A172 (cell line): ENCODE measurements at places on chromosomes 4 and X.

DNA sequence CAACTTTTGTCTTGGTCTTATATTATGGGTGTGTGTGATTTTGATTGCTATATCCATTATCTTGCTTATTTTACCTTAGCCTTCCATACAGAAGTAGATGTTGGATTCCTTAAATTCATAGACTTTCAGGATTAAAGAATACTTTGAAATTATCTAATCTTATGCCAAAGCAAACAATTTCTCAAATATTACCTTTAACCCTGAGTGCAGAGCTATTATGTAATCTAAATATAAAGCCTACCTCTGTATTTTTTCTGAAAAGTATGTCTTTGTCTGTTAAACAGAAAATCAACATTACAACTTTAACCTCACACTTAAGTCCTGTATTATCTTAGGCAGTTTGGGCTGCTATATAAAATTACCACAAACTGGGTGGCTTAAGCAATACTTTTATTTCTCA, 782.5 kb downstream of the STIM2 start:
- no peak for DNase-seq

DNA sequence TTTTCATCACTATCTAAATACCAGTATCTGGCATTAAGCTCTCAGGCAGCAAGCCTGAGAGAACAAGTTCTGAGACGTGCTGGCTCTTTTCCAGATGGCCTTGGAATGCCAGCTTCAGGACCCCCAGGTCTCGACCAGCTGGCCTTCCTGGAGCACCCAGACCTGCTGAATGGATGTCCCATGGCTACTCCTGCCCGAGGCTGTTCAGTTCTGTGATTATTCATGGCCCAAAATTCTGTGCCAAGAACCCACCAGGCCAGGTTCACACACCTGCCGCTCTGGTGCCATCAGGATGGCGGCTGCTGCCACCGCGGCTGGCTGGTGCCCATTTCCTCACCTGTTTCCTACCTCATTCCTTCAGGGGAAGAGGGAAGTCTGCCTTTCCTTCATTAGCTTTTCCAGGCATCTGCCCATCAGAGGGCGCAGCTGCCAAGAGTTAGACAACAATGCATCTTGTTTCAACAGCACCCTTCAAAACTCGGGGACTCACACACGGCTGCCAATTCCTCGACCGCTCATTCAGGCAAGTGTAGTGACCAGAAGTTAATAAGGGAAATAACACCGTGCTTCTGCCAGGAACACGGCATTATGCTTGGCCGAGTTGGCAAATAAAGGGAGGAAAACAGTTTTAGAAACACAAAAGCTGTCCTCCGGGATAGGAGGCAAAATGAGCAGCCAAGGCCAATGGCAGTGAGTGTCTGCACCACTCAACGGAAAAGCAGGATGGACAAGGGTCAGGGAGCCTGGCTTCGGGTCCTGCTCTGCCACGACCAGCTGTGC, 173.8 kb downstream of the NSUN7 start:
- DNase-seq: no peak

DNA sequence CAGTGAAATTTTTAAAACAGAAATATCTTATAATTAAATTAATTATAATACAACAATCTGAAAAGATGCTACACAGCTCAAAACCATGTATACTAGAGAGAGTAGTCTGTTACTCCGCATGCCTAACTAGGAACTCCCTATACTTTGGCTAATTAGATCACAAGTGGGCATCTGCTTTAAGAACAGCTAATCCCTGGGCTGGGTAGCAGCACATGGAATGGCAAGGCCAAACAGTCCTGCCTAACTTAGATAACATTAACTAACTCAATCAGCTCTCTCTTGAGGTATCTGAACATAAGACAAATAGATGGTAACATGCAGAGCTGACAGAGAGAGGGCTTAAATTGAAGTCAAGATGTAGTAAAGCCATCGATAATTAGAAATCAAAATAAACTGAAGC, 9.9 kb downstream of the CHIC2 start:
- no peak for DNase-seq

DNA sequence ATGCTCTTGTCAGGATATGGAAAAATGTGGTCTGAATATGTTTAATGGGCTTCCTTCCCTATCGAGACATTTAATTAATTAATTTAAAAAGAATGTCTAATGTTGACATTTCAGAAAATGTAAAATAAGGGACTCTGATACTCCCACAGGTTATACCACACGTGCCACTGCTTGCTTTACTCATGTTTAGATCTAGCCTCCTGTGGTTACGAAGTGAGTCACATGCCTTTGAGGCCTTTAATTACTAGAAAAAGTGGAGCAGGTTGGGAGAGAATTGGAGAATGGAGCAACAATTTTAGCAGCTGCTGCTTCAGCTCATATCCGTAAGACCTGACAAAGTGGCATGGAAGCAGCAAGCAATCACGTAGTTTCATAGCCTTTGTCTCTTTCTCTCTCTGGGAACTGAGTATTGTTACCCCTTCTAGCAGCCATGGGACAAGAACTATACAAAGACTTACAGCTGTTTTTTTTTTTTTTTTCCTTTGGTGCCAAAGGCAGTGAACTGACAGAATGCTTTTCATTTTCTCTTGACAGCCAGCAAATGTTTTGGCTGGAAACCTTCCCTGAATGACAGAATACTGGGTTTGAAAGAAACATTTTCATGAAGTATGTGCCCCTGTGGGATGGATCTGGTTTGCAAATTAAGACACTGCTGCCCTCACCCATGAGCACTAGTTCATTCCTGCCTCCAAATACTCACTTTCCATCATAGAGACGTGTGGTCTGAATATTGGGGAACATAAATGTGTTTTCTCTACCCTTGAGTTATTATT, 355.1 kb upstream of the PABPC5 start:
- no peak for DNase-seq

DNA sequence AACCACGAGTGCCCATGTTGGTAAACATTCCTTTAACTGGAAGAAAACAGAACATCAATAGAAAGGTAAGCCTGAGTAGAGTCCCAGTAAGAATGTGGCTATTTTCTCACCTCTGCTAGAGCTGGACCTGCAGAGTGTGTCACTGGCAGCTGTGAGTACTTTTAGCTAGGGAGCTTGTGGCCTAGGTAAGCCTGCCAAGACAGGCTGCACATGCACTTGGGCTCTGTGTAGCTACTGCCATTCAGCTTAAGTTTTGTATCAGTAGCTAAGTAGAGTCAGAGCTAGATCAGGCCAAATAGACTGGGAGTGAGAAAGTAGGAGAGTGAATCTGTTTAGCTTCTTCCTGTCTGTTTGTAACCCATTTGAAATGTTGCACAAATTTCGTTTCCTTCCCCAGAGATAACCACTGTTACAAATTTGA, 35.3 kb downstream of the RBPJ start:
- DNase-seq: no peak

GRCh38 chr4:143514497-143514896, 995 bp downstream of the SMARCA5 start:
- DNase-seq: peak; percentile 14

DNA sequence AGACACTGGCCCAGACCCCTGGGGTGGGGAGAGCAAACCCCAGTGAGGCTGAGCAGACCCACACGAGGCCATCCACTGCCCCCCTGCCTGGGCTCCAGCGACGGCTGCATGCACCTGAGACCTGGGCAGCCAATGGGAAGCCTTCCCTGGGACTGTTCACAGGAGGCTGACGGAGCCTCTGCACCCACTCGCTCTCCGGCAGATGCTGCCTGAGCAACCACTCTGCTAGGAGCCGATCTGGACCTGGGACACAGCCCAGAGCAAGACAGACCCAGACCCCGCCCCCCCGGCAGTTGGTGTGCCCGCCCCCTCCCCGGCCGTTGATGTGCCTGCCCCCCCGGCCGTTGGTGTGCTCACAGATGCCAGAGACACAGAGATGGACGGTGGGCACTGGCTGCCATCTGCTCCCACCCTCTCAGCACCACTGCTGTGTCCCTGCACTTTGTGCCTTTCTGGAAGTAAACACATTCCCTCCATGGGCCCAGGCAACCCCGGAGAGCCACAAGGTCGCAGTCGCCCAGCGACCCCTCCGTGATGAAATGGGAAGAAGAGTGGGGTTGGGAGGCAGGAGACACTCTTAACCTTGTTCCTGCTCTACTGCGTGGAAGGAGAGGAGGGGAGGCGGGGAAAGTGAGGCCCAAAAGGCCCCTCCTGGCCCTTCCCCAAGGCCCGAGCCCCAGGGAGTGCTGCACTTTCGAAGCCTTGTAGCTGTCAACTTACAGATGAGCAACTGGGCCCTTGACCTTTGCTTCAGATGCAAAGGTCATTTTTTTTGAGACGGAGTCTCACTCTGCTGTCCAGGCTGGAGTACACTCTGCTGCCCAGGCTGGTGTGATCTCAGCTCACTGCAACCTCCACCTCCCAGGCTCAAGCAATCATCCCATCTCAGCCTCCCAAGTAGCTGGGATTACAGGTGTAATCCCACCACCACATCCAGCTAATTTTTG, 62.0 kb downstream of the ZFYVE28 start:
- no peak for DNase-seq

DNA sequence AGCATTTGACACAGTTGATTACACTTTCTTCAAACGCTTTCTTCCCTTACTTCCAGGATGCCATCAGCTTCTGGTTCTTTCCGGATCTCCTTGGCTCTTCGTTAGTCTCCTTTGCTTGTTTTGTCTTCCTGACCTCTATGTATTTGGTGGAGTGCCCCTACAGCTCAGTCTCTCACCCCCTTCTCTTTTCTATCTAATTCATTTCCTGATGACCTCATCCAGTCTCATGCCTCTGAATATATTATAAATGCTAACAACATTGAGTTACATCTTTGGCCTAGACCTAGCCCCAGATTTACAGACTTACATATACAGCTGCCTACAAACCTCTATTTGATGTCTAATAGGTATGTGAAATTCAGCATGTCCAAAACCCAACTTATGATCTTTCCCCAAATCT, 16.5 kb upstream of the LEF1 start:
- no peak for DNase-seq

- DNase-seq: no peak
These were observed 27.6 kb downstream of the C4orf50 start for GRCh38 chr4:5990446-5991160.

GRCh38 chr4:52019936-52020657, at the start of gene LRRC66:
LRRC66 (minus strand) TSS chr4:52020363; CDS start chr4:52017613, 2,750 bp downstream.
- peak; percentile 9 for DNase-seq

DNA sequence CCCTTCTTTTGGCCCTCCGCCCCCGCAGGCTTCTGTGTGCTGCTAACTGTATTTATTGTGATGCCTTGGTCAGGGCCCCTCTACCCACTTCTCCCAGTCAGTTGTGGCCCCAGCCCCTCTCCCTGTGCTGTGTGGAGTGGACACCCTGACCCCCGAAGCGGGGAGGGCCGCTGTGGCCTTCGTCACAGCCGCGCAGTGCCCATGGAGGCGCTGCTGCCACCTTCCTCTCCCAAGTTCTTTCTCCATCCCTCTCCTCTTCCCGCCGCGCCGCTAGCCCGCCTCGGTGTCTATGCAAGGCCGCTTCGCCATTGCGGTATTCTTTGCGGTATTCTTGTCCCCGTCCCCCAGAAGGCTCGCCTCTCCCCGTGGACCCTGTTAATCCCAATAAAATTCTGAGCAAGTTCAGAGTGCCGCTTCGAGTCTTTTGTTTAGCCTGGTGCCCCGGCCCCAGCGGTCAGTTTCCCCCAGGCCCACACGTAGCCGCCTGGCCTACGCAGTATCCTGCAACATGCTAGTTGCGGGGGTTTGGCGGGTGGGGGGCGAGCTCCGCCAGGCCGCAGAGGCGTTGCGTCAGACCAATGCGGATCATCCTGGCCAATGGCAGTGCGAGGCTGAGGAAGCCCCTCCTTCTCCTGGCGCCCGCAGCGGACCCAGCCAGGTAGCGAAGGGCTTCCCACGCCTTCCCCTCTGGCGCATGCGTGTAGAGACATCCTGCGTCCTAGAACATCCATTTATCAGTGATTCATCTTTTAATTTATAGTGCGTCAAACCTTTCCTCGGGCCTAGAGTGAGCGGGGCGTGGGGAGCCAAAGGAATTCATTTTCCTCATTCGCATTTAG, 5.6 kb upstream of the KANTR start:
- DNase-seq: no peak

DNA sequence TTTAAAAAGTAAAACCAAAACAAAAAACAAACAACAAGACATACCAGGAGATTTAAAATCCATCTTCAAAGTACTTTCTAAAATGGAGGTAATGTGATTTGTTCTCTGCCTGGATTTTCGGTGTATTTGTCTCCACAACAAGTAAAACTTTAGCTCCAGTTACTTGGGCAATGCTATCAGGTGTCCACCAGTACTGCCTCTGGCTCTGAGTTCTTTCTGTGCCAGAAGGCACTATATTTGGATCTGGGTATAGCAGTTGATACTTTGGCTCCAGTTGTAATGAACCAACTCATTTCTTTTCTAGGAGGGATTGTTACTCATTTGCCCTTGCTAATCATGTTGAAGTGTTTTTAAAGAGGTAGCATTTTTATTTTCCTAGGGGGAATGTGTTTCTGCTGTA, 9.5 kb upstream of the PDLIM5 start:
- DNase-seq: no peak

DNA sequence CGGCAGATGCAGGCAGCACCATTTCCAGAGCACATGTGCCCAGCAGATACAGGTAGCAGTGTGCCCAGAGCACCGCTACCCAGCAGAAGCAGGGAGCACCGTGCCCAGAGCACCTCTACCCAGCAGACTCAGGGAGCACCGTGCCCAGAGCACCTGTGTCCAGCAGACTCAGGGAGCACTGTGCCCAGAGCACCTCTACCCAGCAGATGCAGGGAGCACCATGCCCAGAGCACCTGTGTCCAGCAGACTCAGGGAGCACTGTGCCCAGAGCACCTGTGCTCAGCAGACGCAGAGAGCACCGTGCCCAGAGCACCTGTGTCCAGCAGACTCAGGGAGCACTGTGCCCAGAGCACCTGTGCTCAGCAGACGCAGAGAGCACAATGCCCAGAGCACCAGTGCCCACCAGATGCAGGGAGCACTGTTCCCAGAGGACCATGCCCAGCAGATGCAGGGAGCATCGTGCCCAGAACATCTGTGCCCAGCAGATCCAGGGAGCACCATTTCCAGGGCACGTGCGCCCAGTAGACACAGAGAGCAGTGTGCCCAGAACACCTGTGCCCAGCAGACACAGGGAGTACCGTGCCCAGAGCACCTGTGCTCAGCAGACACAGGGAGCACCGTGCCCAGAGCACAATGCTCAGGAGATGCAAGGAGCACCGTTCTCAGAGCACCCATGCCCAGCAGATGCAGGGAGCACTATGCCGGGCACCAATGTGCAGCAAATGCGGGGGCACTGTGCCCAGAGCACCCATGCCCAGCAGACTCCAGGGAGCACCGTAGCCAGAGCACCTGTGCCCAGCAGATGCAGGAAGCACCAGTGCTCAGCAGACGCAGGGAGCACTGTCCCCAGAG, 236.4 kb downstream of the DHRSX start:
- no peak for DNase-seq

- no peak for DNase-seq
These were observed 2.7 kb upstream of the ALAS2 start for GRCh38 chrX:55033429-55033828.

GRCh38 chr4:144954230-144954629, 143.8 kb downstream of the ANAPC10 start:
- no peak for DNase-seq

- no peak for DNase-seq
These were observed 31.2 kb downstream of the PLS3 start for GRCh38 chrX:115591856-115592842.

- DNase-seq: no peak
These were observed 42.2 kb downstream of the KLHL5 start for GRCh38 chr4:39104255-39104654.
